Stimulated activated CD8-positive, alpha-beta memory T cell treated with anti-CD3 and anti-CD28 coated beads, Interleukin-4, amount 100 ng/mL, for 1 hour (primary cell): ENCODE measurements at places on chromosomes 3 and 15.

GRCh38 chr3:123831420-123831819, 52.7 kb downstream of the MYLK start:
- DNase-seq, result no peak

GRCh38 chr3:99167071-99167470, 265.6 kb upstream of the DCBLD2 start:
- no peak for DNase-seq

DNA sequence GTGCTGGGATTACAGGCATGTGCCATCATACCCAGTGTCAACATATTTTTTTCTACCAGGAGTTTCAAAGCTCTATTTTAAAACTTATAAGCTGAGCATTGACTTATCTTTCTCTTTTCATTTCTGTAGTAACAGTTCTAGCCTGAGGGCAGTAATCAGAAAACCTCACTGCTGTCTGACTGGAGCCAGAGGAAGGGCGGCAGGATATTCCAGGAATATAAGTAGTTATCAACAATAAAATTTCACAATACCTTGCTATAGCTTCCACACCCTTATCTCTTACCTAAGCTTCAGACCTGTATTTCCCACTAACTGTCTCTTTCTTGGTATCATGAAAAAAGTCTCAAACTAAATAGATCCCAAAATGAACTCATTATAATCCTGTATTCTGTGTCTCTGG, 5.1 kb upstream of the NEDD4 start:
- no peak for DNase-seq

DNA sequence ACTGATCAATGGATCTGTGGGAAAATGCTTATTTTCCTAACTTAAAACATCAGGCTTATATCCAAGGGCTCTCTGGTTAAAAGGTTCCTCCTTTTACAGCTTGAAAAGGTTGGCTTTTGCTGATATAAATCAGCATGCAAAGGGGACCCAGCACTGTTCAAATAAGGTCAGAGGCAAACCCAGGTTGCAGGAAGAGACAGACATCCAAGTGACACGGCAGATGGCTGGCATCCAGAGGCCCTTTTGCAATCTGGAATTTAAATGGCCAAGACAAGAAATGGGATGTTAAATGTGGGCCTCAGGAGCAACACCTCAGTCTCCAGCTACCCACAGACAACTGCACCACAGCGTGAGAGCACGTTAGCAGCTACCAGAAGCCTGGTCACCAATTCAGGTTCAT, 6.3 kb downstream of the SH3BP5 start:
- DNase-seq, result no peak

DNA sequence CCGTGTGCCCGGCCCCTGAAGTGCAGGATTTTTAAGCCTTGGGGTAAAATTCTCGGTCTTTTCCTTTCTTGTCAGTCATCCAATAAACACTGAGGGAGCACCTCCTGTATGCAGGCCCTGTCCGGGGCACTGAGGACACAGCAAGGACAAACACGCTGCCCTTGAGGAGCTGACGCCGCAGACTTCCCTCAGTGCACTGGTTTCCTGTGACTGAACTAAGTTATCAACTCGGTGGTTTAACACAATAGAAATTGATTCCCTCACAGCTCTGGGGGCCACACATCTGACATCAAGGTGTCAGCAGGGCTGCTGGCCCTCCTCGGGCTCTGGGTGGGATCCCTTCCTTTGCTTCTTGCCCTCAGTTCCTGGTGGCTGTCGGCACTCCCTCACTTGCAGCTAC, 65.1 kb downstream of the ZNF445 start:
- DNase-seq, result no peak

- no peak for DNase-seq
Observed at GRCh38 chr3:185939721-185940120, 1.9 kb upstream of the TRA2B start.

DNA sequence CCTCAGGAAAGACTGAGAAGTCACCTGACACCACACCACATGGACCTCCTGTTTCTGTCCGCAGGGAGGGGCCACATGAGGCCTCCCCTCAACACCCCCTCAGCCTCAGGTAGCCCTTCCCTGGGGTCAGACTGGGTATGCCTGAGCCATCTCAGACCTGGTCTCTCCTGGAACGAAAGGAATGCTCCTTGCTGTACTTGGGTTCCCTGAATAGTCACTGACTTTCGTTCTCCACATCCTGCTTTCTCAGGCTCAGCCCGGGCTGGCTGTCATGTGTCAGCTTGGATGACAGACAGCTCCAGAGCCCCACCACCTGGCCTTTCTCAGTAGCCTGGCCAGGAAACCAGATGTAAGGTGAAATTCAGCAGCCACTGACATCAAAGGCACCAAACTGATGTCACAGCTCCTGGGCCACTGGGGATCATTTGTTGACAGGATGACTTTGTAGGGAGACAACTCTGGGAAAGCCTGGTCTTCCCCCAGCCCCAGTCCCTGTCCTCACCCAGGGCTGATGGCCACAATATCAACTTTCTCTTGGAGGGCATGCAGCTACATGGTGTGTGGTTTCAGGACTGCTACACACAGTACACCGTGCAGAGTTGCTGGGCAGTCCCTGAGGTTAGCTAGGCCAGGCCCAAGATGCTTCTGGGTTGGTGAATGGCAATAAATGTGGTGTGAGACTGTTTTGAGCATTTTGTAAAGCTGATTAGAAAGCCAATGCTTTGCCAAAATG, 141.4 kb upstream of the MRPS22 start:
- no peak for DNase-seq

GRCh38 chr3:118204052-118204656, 830.5 kb downstream of the IGSF11 start:
- DNase-seq, result no peak

- DNase-seq, result no peak
Observed at GRCh38 chr3:129596194-129597086, 10.0 kb downstream of the PLXND1 start.

DNA sequence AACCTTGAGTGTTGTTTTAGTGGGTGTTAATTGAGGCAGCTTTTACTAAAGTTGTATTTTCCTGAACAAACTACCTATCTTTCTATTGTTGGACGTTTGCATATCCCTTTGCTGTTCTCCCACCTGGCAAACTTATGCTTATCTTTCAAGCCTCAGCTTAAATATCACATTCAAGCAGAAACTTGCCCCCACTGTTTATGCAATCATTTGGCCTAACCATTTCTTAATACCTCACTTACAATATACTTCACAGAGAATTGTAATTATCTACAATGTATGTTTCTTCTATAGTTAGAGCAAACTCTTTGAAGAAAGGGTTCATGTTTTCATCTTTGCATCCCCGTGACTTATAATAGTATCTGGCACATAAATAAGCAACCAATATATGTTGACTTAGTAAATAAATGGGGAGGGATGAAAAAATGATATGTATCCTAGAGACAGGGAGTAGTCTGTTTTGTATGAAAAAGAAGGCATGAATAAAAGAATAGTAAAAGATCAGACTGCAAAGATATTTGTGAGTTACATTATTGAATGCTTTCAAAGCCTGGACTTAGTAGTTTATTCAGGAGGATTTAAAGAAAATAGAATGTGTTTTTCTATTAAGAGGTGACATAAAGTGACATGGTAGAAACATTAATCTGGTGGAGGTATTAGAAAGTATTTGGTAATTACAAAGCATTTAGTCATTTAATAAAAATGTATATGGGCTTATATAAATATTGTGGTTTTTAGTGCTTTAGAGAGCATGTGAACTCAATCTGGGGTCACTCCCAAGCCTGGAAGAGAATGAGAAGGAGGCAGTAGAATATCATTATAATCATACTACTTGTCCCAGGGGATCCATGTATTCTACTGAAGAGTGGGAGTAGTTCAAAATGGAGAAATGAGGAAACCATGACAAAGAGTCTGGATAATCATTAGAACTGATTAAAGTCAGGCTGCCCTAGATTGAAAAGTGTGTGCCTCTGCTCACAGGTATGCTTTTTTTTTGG, 60.0 kb upstream of the DCBLD2 start:
- no peak for DNase-seq

DNA sequence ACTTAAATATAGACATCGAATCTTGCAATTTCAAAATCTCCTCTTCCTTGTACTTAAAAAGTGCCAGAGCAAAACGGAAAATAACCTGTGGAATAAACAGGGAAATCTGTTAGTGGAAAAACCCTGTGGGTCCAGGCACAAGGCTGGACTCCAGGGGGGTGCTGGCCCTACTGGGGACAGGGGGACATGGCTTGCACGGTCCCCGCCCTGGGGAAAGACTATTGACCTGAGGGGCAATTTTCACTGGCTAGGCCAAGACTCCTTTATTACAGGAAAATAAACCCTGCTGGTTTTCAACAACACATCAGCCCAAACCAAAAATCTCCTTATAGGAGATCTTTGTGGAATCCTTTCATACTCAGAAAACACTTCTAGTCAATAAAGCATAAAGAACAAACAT, 75.9 kb downstream of the TBC1D2B start:
- DNase-seq, result no peak

DNA sequence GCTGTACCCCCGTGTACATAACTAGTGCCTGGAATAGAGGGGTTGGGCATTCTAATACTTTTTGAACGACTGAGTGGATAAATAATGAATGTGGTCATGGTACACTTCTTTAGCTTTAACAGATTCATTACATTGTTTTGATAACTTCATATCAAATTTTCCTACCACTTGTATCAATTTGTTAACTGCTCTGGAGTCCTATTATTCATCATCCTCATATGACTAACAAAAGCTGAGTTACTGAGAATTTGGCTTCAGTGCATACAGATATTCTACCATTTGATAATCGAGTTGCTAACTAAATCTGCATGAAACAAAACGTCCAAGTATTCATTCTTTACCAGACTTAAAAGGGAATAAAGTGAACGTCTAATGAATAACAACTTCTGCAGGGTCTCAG, 31.7 kb downstream of the FRMD5 start:
- no peak for DNase-seq

DNA sequence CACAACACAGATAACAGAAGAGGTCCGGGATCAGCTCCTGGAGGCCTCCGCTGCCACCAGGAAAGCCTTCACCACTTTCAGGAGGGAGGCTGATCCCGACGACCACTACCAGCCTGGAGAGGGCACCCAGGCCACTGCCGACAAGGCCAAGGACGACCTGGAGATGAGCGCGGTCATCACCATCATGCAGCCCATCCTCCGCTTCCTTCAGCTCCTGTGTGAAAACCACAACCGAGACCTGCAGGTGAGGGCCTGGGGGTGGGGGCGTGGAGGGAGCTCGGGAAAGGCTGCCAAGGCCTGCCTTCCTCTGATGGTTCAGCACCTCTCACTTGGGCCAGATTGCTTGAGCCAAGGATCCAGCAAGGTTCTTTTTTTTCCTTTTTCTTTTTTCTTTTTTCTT, 210.7 kb upstream of the BHLHE40 start:
- DNase-seq, result no peak

GRCh38 chr3:94171954-94172353, 109.1 kb downstream of the NSUN3 start:
- DNase-seq, result no peak

- no peak for DNase-seq
Observed at GRCh38 chr3:194584320-194584776, 48.9 kb downstream of the TMEM44 start.

DNA sequence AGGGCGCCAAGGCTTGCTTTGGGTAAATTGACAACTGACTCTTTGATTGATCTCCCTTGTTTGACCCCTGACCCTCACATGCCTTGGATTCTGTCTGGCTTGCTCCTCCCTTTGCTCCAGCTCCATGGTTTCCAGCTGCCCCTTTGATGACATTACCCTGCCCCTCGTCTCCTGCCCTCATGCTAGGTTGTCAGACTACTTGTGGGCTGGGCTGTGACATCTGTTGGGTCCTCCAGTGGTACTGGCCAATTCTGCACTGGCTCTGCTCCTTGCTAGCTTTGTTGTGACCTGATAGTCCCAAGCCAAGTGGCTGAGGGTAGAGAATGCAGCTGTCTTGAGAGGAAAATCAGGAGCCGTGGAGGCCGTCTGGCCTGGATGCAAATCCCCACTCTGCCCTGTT, 6.2 kb downstream of the THSD4 start:
- no peak for DNase-seq

- no peak for DNase-seq
Observed at GRCh38 chr15:60043744-60044435, 39.8 kb downstream of the FOXB1 start.

DNA sequence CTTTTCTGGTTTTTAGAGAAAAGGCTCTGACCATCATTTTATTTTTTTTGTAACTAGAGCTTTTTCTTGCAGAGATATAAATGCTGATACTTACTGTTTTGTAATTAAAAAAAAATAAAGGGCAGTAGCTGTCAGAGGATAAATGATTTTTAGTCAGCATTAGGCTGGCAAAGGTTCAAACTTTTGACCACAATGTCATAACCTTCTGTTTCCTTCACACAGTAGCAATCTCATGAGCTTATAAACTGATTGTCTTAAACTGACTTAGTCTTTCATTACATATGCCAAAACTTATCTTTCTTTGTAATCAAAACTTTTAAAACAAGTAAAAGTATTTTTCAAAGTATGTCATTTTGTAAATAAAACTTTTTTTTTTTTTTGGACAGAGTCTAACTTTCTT, 841.9 kb downstream of the OTOL1 start:
- DNase-seq, result no peak

DNA sequence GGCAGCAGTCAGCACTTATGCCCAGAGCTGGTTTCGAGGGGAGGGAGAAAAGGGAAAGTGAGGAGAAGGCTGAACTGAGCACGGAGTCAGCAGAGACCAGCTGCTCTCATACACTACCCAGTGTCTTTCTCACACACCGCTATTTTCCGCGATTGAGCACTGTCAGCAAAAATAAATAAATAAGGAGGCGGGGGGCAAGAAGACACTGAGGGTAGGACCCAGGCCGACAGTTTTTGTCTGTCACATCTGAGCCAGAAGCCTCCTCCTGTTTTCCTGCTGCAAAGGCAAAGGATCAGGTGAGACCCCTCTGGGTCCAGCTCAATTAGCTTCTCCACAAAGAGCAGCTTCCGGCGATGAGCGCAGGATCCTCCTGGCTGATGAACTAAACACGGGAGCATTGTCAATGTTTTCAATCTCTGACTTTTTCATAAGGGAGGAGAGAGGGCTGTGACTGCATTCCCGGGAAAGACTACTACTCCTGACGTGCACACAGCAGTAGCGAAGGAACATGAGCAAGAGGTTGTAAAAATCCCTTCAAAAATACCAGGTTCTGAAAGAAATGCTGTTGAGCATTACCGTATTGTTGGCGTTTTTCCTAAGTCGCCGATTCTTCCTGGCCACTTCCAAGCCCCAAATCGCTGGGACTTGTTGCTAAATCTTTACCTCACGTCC, 1.3 kb downstream of the FRMD5 start:
- DNase-seq, result no peak

GRCh38 chr3:38538773-38539353, 42.7 kb downstream of the EXOG start:
- DNase-seq, result no peak

DNA sequence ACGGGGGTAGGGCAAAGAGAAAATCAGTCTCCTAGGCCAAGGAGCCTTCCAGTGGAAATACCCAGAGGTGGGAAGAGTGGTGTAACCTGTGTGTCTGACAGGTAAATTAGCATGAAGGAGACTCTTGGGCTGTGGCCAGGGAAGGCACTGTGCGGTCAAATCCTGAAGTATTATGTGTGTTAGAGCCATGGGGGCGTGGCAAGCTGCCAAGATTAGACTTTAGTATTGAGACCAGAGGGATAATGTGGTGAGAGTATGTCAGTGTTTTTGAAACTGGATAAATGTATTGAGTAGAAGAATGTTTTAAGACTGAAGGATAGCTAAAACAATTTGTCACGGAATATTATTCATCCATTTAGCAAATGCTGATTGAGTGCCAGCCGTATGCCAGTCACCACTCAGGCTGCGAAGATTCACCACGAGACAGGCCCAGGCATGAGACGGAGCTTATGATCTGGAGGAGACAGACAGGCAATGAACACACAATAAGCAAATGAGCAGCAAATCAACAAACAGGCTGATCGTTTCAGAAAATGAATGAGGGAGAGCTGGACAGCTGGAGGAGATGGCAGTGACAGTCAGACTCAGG, 445.9 kb downstream of the MCTP2 start:
- no peak for DNase-seq
